Lung (tissue), 17 donors: ENCODE measurements at places on chromosomes 16 and 17.

GRCh38 chr17:2755891-2756724 is 6.7 kb upstream of the CCDC92B start:
- DNase-seq = no peak

- no peak for DNase-seq
Observed at GRCh38 chr17:41340934-41341861, 9.4 kb downstream of the KRT33A start.

GRCh38 chr17:50210240-50211225 is 9.1 kb upstream of the COL1A1 start:
- DNase-seq = peak; percentile 88

DNA sequence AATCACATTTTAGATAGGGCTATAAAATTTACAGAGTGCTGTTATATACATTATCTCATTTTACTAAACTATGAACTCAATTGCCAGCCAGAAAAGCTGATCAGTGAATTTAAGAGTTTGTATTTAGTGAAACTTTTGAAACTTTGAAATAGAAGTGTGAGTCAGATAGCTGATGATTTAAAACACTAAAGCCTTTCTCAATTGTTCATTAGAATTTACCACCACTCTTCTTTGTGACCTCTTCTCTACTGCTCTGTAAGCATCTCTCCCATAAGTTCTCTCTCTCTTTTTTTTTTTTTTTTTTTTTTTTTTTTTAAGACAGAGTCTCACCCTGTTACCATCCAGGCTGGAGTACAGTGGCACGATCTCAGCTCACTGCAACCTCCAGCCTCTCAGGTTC is 43.7 kb downstream of the GOSR1 start:
- DNase-seq = no peak

GRCh38 chr17:47244697-47245096 is 8.9 kb upstream of the ITGB3 start:
- no peak for DNase-seq

GRCh38 chr16:61007694-61008093 is 1028.5 kb downstream of the CDH8 start:
- no peak for DNase-seq

- DNase-seq = no peak
Observed at GRCh38 chr16:85315866-85316265, 203.6 kb upstream of the CIBAR2 start.

- DNase-seq = no peak
Observed at GRCh38 chr17:80731323-80731722, 186.7 kb downstream of the RPTOR start.

- DNase-seq = peak; percentile 4
Observed at GRCh38 chr17:82949984-82950383, 110.2 kb upstream of the ZNF750 start.

DNA sequence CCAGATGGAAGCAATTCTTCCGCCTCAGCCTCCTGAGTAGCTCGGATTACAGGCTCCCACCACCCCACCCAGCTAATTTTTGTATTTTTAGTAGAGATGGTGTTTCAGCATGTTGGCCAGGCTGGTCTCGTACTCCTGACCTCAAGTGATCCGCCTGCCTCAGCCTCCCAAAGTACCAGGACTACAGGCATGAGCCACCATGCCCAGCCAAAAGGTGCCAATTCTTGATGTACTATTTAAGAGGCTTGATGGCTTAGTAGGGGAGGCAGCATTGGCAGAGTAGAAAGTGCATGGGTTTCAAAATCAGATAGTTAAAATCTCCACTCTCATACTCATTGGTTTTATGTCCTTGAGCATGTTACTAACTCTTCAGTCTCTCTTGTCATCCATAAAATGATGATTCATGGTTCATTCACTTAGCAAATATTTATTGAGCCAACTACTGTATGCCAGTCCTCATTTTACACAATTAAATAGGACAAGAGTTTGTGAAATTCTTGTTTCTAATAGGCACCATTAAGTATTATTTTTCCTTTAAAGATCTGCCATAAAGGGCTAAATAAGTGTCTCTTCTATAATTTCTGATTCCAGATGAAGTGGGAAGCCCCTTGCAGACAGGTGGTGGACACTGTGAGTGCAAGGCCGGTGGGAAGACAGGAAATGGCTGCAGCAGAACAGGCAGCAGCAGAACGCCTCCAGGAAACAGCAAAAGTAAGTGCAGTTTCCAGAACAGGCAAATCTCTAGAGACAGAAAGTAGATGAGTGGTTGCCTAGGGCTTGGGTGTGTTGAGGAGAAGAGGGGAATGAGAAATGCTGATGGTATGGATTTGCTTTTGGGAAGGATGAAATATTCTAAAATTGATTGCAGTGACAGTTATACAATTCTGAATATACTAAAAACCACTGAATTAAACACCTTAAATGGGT is 8.2 kb upstream of the RPL27 start:
- DNase-seq = no peak

GRCh38 chr17:10046786-10047785 is 142.0 kb upstream of the RCVRN start:
- DNase-seq = no peak

DNA sequence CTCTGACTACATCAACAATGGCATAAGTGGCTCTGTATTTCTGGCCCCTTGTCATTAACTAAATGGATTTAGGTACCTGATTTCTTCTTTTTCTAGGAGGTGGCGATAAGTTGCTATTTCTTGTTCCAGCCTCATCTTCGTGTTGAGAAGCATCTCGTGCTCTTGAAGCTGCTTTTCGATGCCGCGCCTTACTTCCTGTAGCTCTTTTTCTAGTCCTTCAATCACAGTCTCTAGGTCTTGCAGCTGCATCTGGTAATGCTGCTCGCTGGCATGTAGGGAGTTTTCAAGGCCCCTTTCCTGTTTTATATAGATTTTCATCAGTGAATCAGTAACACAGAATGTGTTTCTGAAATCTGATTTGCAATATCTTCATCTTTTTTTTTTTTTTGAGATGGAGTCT is 5.1 kb downstream of the KRT222 start:
- no peak for DNase-seq

- no peak for DNase-seq
Observed at GRCh38 chr16:26701243-26701886, 365.4 kb upstream of the C16orf82 start.

DNA sequence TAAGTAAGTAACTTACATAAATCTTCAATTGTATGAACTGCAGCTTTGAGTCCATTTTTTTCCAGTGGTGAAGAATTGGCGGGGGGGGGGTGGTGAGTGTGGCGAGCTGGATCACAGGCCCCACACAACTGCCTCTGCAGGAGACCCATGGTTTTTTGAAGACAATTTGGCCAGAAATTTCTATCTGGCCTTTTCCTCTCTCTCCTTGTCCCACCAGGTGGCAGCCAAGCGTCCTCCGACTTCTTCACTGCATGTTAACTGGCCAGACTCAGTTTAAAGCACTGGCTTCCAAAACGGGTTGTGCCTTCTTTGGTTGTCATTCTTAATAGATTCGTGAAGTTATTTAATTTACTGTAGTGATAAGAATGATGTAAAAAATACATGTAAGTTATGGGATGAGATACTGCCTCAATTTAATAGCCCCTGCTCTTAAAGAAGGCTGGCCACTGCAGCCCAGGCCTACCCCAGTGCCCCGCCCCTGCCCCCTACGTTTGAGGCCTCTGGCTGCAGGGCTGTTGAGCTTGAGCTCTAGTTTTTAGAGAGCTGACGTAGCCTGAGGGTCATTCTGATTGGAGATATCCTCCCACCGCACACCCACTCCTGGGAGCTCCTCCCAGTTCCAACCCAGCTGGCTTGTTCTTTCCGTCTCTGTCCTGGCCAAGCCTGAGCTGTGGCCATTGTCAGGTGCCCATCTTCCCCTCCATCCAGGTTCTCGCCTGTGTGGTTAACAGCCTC is 36.4 kb downstream of the AKAP1 start:
- DNase-seq = peak; percentile 70

DNA sequence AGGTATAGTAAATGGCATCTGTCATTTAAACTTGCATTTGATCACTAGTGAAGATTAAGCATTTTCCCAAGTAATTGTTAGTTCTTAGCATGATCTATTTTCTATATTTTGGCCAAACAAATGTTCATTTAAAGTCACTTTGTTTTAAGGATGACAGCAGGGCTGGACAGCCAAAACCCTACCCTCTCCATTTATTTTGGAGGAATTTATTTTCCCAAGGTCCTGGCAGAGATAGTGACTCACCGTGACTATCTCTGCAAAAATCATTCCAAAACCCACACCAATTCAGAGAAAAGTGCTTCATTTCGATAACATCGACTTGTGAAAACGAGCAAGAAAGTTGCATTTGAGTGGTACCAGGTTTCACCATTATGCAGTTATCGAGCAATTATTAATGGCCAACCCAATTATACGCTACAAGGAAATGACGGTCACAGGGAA is 665 bp upstream of the AKAP1 start:
- no peak for DNase-seq

DNA sequence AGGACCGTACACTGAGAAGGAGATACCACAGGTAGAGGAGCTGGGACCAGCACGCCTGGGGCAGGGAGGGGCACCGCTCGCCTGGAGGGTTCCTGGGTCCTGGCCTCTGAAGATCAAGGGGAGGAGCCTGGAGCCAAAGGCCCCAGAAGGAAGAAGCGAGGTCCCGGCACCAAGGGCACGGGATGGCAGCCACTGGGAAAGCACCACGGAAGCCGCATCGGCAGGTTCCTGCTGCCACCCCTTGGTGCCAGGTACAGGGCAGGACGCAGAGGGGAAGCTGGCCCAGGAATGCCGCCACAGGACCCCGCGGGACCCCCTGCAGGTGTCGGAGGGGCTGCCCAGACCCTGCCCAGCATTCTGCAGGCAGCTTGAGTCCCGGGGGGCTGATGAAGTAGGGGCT is 42.5 kb upstream of the CBFA2T3 start:
- no peak for DNase-seq

GRCh38 chr17:8481089-8481488 is 45.4 kb downstream of the NDEL1 start:
- DNase-seq = no peak

- no peak for DNase-seq
Observed at GRCh38 chr16:73390491-73390890, 342.6 kb upstream of the ZFHX3 start.

DNA sequence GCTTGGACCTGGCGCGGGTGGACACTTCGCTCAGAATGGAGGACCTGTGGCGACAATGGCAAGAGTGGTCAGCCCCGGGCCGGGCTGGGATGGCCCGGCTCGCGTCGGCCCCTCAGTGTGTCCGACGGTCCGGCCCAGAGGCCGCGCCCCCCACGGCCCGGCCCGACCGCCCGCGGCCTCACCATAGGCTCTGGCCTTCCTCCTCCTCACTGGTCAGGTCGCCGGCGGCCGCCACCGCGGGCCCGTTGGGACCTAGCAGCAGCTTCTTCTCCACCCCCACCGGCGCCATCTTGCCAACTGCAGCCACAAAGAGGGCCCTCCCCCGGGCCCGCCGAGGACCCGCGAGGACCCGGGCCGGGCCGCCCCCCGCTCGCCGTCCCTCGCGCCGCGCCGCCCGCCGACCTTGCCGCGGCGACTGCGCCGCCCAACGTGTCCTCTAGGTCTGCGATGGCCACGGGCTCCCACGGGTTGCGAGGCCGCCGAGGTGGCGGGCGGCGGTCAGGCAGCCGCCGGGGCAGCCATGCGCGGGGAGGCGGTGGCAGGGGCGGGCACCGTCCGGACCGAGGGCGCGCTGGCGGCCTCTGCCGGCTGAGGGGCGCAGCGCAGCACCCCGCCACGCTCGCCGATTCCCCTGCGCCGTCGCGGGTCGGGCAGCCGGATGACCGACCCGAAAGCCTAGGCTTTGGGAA is at the start of gene DYNC1LI2:
DYNC1LI2 (minus strand) TSS at position 307 of the 689 bp plus-strand sequence; CDS start at position 289, 18 bp downstream.
- peak; percentile 85 for DNase-seq

DNA sequence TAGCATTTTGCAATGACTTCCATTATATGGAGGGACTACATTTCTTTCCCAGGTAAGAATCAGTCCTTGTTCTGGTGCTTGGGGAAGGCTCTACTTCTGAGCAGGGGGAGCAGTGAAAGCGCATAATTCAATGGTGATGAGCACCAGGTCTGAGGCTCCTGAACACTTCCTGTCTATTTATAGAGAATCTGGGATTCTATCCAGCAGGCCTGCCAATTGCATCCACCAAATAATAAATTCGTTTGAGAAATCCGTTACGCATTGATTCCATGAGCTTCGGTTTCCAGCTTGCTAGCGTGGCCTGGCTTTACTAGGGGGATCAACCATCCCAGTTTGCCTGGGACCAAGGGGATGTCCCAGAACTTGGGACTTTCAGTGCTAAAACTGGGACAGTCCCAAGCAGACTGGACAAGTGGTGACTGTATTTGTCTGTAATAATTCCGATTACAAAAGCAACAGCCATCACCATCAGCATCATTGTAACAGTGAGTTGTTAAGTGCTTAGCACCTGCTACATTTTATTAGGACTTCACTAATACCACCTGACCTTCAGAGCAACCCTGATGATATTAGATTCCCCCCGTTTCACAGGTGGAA is 349.9 kb downstream of the MAF start:
- no peak for DNase-seq

GRCh38 chr17:39027455-39028035 is 60.3 kb upstream of the FBXO47 start:
- DNase-seq = peak; percentile 24

GRCh38 chr16:50526249-50526648 is 21.9 kb upstream of the NKD1 start:
- no peak for DNase-seq

DNA sequence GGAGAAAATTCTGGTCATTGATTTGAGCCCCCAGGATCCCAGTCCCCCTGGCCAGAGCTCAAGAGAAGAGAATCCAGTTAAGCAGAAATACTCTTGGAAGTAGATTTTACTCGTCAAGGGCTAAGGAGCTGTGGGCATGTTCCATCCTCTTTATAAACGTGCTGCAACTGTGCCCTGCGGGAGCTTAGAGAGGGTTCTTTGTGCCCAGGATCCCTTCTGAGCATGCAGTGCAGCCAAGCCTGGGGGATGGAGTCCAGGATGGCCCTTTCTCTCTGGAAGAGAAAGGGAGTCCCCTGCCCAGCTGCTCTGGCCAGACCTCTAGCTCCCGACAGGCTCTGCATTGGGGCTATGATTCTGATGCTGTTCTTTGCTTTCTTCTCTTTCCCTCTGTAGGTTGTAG is 9.5 kb upstream of the LGALS9 start:
- DNase-seq = no peak

DNA sequence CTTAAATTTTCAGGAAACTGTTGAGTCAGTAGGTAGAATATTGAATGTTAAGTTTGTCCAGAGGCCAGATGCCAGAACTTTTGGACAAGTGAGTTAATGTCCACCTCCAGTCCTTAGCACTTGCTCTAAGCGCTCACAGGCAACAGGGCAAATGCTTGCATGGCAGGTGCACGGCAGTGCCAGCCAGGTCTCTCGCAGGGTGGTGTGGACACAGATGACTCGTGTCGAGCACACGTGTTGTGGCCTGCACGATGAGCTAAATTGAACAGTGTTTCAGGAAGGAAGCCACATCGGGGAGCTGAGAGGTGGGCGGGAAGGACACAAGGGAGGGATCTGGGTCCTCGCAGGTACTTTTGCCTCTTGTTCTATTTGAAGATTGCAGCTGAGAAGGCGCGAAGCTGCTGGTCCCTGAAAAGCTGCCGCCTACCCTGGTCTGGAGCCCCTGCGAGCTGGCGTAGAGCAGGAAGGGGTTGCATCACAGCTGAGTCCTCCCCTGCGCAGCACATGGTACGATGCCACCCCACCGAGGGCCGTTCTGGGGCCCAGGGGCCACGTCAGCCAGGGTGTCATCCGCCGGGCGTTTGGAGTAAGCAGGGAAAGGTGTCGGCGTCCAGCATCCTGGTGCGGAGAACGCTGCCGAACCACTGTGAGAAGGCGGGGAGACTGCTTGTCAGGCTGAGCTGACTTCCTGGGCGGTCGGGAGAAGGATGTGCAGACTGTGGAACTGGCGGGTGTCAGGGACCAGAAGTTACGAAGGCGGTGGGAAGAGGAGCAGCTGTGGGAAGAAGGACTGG is 6.3 kb downstream of the RAB40C start:
- DNase-seq = no peak
